Stimulated activated CD8-positive, alpha-beta memory T cell treated with anti-CD3 and anti-CD28 coated beads, Interleukin-4, amount 100 ng/mL, for 1 hour (primary cell): ENCODE measurements at places on chromosomes 12 and 14.

DNA sequence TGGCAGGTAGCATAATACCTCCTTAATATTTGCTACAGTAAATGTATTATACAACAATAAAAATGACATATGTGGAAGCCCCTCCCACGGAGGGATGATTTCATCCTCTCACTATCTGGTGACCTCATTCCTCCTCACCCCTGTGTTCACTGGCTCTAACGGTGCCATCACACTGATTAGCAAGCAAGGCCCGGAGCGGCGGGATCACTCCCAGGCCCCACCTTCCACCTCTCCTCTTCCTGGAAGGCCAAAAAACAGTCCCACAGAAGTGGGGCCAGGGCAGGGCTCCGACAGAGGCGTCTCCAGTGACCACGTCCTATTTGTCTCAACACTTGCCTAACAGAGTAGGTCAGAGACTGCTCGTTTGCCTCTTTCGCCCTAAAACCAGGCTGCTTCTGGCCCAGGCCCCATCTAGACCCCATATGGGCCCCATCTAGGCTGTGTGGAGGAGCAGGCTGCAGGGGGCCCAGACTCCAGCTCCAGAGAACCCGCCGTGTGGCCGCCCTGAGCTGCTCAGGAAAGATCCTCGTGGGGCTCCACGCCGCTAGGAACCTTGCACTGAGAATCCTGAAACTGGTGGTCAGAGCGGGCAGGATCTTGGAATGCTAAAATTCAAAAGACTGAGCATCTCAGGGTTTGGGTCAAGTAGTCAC, 3.7 kb downstream of the SELPLG start:
- no peak for DNase-seq

- no peak for DNase-seq
These were observed 48.5 kb downstream of the FAM222A start for GRCh38 chr12:109762071-109762672.

- no peak for DNase-seq
These were observed 111.5 kb downstream of the PAX9 start for GRCh38 chr14:36773136-36773540.

DNA sequence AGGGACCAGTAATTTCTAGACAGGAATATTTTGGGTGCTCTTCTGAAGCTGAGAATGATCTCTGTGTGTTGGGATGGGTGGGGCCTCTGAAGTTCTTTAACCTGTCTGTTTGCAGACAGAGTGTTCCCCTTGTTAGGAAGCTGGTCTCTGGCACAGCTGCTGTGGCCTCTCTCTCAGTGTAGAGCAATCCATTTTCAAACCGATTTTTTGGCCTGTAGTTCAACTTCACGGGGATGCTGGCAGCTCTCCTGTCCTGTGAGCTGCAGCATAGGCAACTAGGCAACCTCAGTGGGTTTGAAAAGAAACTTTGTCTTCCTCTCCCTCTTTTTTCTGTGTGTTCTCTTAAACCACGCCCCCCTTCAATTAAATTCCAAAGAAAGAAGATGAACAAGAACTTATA, 69.1 kb downstream of the SMOC1 start:
- no peak for DNase-seq

DNA sequence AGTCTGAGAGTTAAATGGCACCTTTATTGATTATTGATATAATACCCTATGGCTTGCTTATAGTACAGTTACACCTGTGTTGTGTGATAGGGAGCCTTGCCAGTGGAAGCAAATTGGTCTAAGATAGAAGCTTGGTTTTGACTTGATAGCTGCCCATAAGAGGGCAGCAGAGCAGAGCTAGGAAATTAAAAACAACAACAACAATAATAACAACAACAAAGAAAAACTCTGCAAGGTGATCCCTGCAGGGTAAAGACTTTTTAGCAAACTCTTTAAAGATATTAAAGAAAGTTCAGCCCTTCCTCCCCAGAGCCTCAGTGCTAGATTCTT, 18.0 kb upstream of the RNASE10 start:
- DNase-seq: no peak

DNA sequence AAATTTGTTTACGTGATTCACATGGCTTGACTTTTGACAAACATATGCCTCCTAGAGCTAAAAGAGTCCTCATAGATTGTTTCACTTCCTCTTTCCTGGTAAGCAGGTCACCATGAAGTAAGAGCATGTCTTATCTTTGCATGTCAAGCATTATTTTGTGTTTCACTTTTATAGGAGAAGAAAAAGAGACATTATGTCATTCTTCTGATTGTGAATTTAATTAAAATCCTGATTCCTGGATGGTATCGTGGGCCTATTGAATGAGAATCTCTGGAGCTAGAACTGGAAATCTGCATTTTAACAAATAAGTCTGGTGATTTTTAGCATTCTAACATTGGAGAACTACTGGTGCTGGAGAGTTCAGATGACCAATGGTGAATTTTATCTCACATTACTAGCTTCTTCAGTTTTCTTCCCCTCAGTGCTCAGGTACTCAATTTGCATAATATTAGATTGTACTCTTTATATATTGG, 218.6 kb upstream of the ATP2B1 start:
- DNase-seq: no peak

- DNase-seq: no peak
These were observed 186.1 kb upstream of the EEA1 start for GRCh38 chr12:93115198-93115601.

DNA sequence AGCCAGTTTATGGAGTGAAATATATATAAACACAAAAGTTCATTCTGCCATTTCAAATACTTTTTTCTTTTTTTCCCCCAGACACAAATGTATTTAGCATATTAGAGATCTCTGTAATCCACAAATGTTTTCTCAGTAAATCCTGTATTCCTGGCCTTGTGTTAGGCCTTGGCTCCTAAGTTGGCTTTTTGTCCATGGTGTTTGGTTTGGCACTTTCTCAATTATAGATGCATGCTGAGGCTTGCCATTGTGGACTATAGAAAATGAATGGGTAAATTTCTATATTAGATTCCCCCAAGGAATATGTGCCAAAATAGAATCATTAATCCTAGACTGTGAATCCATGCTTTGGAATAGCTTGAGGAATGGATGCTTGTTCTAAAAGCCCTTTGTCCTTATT, 17.0 kb downstream of the RIC8B start:
- no peak for DNase-seq

GRCh38 chr12:127606476-127607015, 660.4 kb upstream of the TMEM132C start:
- no peak for DNase-seq

DNA sequence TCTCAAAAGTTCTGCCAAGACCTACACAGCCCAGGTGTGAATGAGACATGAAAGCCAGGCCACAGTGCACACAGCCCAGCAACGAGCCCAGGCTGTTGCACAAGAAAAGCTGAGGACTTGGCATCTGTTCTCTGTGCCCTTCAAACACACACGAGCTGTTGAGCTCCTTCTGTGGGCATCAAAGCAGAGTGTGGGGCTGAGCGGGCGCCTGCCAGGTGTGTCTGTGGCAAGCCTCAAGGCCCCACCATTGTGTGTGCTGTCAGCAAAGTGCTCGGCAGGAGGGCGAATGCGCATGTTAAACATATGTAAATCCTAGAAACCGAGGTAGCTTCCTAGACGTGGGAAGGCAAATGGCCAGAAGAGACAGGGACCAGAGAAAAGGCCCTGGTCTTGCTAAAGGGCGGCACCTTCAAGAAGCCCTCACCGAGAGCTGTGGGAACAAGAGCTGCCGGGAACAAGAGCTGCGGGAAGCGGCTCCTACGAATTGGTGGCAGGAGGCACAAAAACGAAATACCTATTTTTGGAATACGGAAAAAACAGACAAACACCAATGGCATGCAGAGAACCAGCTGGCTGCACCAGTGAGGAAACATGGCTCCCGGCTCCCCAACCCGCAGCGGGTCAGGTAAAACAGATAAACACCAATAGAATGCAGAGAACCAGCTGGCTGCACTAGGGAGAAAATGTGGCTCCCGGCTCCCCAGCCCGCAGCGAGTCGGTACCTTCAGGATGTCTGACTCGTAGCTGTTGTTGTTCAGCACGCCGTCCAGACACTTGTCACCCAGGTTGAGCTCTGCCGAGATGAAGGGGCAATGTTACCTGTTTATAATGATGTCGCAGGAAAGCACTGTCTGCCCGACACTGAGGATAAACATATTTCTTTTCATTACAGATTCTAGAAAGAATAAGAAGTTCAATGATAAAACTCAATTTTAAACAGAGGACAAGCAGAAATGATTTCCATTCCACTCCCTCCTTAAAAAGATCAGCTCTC, 19.0 kb upstream of the GOLGA3 start:
- DNase-seq: no peak

DNA sequence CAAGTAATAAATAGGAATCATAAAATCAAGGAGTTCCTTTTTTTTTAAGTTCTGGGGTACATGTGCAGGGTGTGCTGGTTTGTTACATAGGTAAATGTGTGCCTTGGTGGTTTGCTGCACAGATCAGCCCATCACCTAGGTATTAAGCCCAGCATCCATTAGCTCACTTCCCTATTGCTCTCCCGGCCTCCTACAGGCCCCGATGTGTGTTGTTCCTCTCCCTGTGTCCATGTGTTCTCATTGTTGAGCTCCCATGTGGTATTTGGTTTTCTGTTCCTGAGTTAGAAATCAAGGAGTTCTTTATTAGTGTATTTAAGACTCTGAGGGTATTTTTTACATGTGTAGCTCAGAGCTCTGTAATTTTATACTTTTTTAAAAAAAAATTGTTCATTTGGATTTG, 86.0 kb downstream of the SCFD1 start:
- no peak for DNase-seq

DNA sequence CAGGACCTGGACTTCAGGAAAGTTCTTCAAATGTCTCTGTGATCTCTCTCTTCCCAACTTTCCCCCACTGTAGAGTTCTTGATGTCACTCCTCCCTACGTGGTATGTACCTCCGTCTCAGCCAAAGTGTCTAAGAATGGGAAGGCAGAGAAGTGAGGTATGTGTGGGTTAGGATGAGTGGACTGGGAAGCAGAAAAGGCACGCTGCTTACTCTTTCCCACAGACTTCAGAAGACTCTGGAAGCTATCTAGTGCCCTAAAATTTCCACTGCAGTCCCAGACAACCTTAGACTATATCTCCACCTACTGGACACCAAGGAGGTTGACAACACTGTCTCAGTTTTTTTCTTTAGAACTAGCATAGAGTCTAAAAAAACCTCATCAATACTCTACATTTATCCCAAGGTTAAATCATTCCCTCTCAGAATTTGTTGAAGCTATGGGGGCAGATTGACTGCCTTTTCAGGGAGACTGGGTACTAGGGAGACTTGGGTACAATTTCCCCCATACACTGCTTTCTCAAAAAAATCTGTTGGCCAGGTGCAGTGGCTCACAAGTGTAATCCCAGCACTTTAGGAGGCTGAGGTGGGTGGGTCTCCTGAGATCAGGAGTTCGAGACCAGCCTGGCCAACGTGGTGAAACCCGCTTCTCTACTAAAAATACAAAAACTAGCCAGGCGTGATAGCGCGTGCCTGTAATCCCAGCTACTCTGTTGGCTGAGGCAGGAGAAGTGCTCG, 20.6 kb upstream of the ITGA5 start:
- DNase-seq: no peak

- no peak for DNase-seq
These were observed 782 bp upstream of the PIWIL1 start for GRCh38 chr12:130336723-130337487.

- DNase-seq: no peak
These were observed 79.8 kb downstream of the PDE6H start for GRCh38 chr12:15052691-15053090.

DNA sequence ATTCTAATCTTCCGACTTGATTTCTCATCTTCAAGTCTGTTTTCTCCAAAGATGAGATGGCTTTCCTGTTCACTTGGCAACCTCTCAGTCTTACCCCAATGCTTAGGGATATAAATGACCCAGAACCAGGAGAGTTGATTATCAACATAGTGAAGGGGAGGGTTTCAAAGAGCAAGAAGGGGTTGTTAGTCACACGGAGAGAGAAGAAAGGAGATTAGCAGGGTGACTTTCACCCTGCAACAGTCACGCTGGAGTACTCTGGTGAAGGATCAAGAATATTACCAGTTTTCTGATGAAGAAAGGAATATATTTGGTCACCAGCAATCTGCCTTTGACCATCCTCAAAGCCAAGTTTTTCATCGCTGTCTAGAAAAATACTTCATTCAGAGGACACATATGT, at the start of gene TMEM52B:
TSS of gene TMEM52B (plus strand) at position 212 of the 400 bp plus-strand sequence. CDS start 543 bp downstream, outside the sequence.
- DNase-seq: no peak

DNA sequence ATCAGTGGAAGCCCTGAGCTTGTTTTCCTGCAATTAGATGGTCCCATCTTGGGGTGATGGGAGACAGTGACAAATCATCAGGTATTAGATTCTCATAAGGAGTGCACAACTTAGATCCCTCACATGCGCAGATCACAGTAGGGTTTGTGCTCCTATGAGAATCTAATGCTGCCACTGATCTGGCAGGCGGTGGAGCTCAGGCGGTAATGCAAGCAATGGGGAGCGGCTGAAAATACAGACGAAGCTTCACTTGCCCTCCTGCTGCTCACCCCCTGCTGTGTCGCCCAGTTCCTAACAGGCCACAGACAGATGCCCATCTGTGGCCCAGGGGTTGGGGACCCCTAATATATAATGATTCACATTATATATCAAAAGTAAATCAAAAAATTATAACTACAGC, 258.8 kb upstream of the USP15 start:
- no peak for DNase-seq

DNA sequence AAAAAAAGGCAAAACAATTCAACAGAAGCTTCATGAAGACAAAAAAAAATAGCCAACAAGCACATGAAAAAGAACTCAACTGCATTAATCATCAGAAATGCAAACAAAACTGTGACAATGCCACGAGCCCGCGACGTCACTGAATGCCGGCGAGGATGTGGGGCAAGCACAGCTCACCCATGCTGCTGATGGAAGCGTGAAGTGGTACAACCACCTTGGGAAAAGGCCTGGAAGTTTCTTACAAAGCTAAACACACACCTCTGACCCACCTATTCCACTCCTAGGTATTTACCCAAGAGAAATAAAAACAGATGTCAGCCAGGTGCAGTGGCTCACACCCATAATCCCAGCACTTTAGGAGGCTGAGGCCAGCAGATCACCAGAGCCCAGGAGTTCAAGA, 10.5 kb downstream of the BTBD6 start:
- DNase-seq: no peak

DNA sequence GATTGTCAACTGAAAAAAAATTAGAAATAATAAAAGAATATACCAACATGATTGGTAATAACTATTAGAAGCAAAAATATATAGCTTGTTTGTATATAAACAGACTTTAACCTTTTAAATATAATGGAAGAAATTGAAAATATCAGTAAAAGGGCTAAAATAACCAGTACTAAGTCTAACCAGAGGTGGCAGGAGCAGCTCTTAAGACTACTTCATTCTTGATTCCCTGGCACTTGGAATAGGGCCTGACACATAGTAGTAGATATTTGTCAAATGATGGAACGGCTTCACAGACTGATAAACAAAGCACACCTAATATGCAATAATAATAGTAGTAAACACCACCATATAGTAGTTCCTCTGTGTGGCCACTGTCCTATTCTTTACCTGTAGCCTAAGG, 9.4 kb downstream of the TMEM63C start:
- DNase-seq: no peak

DNA sequence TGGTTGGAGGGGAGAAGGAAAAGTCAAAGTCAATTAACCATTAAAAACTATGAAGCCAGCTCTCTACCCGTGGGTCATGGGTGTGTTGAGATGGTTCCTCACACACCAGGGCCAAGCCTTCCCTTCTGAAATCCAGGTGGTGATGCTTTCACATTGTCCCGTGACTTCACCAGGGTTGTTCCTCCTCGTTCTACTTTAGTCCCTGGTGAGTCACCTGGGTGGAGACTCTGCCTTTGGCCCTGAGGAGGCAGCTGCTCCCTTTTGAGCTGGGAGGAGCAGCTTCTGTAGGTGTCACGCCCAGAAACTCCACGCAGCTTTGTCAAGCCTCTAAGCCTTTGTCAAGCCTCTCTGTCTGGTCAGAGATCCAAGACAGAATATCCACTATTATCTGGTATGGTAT, 348.3 kb downstream of the BMP4 start:
- no peak for DNase-seq
